ENCODE measurements at places on chromosomes 1 and 21. TPM values are rescaled to one million over a fixed set of nuclear protein-coding genes. Genes with fewer than 3 reads are reported as not detected.
A peak's percentile ranks its signal among the peaks of the same experiment; 100 is the strongest.

DNA sequence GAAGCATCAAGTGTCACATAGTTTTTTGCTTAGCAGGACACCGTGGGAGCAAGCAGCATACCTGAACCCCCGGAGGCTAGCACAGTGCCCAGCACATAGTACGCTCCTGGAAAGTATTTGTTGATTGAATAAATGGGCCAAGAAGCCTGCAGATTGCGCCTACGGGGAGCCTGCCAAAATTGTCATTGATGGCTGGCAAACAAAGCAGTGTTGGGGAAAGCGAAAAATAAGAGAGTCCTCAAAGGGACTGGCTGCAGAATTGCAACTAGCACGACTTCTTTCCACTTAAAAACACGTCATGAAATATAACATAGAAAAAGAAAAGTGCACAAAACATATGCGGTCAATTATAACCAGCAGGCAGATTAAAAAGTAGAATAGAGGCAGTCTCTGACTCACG lies 125.2 kb upstream of the GALNT2 start:
- no peak for DNase-seq

- DNase-seq: no peak
Measured at GRCh38 chr1:57976216-57976615, 552.4 kb upstream of the DAB1 start.

- peak; percentile 44 for DNase-seq
Measured at GRCh38 chr1:23376890-23377811, 7.5 kb upstream of the ZNF436 start.

AUNIP gene
- 0.26 TPM for total RNA-seq

- DNase-seq: no peak
Measured at GRCh38 chr1:235657269-235657668, 7.7 kb upstream of the GNG4 start.

DNA sequence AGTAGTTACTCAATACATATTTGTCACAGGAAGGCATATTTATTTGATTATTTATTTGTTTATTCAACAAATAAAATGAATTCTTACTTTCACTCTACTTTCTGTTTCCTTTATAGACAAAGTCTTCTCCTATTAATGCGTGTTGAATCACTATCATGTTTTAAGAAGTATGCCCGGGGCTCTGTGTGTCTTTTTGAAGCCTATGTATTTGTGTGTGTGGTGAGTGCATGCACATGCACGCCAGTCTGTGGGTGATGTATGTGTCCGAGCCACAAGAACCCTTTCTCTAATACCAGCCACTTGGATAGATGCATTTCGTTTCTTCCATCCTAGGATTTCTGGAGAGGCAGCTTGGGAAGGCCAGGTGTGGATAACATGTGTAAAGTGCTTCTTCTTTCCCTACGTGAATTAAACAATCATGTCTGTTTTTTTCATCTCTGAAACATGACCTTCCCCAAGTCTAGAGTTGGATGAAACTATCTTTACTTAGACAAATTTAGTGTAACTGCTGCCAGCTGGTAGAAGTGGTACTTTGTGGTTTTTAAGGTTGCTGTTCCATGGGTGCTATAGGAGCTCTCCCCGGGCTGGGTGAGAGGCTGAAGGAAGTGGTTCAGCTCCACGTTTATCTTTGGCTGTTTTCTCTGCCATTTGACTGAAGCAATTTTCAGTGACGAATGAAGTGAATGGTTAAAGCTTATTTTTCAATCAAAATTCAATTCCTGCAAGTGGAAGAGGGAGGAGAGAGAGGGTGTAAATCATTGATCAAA lies 46.8 kb upstream of the PPM1J start:
- no peak for DNase-seq

GRCh38 chr1:247295746-247296145 lies 35.9 kb downstream of the ZNF496 start:
- no peak for DNase-seq

- no peak for DNase-seq
Measured at GRCh38 chr1:235960809-235961208, 94.1 kb upstream of the LYST start.

DNA sequence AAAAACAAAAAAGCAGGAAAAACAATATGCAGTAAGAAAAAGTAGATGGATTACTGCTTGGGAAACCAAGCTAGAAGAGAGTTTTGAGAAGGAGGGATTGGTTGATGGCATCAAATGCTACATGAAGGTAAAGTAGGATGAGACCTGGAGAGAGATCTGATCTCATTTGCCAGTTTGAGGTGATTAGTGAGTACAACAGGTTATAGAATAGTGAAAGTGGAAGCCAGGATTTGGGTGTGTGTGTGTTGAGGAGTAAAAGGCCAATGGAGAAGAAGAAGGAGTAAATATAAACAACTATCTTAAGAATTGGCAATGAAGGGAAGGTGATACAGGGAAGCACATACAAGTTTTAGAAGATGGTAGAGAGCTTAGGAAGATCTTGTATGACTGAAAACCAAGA lies 76.7 kb downstream of the DISP1 start:
- DNase-seq: no peak

DNA sequence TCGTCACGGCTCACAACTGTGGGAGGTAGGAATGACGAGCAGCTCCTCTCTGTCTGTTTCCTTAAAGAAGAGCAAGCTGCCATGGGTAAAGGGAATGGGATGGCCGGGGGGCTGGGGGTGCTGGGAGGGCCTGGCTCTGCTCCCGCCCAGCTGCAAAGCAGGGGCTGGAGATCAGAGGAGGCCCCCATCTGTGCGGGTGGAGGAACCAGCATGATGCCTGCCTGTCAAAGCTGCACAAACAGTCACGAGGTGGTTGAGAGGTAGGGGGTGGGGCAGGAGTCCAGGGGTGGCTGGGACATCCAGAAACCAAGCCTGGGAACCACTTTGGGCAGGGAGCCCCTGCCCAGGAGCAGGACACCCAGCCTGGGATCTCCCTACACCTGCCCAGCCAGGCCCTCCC lies 12.6 kb downstream of the SLC41A1 start:
- DNase-seq: no peak

SNAPIN gene
- 38.8 TPM for total RNA-seq

NUAK2 gene
- 6.7 TPM for total RNA-seq

DNA sequence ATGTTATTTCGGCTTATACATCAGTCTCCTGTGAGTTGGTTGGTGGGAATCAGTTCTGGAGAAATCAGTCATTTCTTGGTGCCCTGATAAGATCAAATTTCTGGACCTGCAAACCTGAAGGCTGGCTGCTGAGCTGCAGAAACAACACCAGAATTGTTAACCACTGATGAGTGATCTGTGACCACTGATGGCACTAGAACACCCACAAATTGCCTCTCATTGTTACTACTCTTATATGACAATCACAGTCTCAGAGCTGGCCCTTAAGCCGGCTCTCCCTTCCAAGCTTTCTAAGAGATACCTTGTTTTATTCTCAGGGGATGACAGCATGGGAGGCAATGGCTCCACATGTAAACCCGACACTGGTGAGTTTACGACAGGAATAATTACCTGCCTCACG lies 1.9 kb downstream of the C1orf162 start:
- DNase-seq: no peak

METTL25B gene
- total RNA-seq: 48.0 TPM

- peak; percentile 51 for DNase-seq
Measured at GRCh38 chr1:117146575-117147340, 25.2 kb upstream of the TRIM45 start.

CELA3A gene
- 25.1 TPM for total RNA-seq

GRCh38 chr1:41432481-41433280 lies 51.8 kb downstream of the EDN2 start:
- DNase-seq: peak; percentile 80

AMY2A gene
- total RNA-seq: 0.98 TPM
